ENCODE measurements at places on chromosomes 5 and 9. TPM values are rescaled to one million over a fixed set of nuclear protein-coding genes. Genes with fewer than 3 reads are reported as not detected.

The SH3RF2 gene
- 10.9 TPM for total RNA-seq

The PALM2AKAP2 gene
- total RNA-seq, result 8.2 TPM

The CER1 gene
- total RNA-seq, result not detected

The TMEM8B gene
- 1.9 TPM for total RNA-seq

The ARHGEF28 gene
- total RNA-seq, result 68.7 TPM

The PLPP1 gene
- 56.9 TPM for total RNA-seq

The CCNI2 gene
- 0.48 TPM for total RNA-seq

The ITK gene
- not detected for total RNA-seq

Data from tracheal epithelial cell (primary cell).